Foreskin melanocyte (primary cell): ENCODE measurements at places on chromosomes 13 and 19.
A peak's percentile ranks its signal among the peaks of the same experiment; 100 is the strongest.

DNA sequence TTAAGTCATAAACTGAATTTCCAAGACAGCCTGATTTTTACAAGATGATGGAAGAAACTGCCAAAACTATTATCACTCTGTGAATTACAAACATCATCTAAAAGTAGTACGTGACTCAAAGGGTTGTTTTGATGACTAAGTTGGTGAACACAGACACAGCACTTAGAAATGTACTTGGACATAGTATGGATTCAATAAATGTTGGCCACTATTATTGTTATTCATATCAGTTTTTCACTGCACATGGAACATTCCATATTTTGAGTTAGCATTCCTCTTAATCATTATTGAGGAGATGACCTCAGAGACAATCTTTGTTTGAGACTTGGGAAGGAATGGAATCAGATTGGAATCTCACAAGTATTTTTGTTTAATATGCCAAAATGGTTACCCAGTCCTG is 172.9 kb downstream of the OXGR1 start:
- DNase-seq = no peak

DNA sequence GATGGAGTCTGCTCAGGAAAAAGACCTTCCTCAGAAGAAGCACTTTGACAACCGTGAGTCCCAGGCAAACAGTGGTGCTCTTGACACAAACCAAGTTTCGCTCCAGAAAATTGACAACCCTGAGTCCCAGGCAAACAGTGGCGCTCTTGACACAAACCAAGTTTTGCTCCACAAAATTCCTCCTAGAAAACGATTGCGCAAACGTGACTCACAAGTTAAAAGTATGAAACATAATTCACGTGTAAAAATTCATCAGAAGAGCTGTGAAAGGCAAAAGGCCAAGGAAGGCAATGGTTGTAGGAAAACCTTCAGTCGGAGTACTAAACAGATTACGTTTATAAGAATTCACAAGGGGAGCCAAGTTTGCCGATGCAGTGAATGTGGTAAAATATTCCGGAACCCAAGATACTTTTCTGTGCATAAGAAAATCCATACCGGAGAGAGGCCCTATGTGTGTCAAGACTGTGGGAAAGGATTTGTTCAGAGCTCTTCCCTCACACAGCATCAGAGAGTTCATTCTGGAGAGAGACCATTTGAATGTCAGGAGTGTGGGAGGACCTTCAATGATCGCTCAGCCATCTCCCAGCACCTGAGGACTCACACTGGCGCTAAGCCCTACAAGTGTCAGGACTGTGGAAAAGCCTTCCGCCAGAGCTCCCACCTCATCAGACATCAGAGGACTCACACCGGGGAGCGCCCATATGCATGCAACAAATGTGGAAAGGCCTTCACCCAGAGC is 16.2 kb upstream of the ZNF544 start:
- DNase-seq = no peak

- peak; percentile 26 for DNase-seq
Measured at GRCh38 chr19:29953352-29954247, 11.6 kb downstream of the URI1 start.

GRCh38 chr19:55486971-55487923 is 989 bp upstream of the SSC5D start:
- peak; percentile 85 for DNase-seq

DNA sequence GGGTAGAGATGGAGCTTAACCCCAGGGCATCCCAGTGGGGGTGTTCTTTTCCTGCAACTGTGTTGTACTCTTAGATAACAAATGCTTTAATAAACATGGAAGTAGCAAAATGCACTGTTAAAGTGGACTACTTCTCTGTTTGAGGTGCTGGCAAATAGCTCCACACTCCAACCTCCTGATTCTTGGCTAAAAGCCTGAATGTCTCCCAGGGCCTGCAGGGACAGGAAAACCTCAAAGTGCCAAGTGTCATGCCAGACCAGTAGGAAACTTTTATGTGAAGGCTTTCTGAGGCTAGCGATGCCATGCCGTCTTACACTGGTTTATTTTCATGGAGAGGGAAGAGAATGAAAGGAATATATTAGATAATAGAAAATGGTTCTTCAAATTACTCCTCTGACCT is 6.8 kb downstream of the FREM2 start:
- DNase-seq = no peak

DNA sequence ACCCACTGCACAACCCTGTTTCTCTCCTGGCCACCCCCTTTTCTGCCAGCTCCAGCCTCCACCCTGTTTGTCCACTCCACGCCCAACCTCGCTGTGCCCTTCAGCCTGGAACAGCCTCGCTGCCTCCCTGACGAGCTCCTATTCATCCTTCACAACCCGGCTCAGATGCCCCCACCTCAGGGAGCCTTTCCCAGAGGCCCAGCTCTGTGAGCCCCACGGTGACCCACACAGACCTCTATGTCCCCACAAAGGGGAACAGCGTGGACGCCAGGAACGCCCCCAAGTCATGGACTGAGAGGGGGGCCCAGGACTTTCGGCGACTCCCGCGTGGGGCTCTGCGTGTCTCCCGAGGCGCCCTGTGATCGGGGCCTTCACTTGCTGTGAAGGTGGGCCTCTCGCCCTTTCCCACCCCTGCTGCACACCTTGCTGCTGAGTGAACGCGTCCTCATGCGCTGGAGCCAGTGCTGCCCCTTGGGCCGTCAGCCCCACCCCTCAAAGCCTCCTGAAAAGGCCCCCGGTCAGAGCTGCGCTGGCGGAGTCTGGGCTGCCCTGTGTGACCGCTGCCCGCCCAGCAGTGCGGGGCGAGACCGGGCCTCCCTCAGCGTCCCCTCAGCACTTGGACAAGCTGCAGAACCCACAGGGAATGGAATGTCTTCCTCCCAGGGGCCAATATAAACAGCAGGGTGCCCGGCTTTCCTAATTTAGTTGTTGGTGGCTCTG is 40.0 kb downstream of the ADPRHL1 start:
- DNase-seq = no peak

DNA sequence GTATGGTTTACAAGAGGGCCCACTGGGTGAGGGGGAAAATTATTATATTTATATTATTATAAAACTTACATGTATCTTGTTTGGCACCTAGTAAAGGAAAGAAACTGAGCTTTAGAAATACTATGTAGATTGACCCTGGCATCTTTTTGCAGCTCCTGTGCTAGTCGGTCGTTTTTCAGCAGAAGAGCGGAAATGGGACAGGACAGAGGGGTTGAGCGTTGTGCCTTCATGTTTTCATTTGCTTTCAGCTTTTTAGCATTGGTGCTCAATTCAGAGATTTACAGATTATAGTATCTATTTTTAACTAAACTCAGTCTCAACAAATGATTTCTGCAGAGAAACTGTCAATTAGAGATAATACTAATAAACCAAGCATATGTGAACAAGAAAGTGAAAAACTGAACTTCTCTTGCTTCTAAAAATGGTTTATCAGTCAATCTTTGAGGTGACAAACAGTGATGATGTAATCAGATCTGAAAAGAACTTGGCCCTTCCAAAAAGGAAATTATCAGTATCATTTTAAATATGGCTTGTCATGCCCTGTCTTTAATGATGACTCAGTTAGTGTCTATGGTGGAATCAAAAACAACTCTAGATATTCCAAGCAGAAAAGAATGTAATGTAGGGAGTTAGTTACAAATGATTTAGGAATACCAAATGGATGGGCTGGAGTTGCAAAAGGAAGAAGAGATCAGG is 56.9 kb upstream of the KCTD4 start:
- no peak for DNase-seq

GRCh38 chr13:104737713-104738112 is 1671.5 kb upstream of the SLC10A2 start:
- DNase-seq = no peak

DNA sequence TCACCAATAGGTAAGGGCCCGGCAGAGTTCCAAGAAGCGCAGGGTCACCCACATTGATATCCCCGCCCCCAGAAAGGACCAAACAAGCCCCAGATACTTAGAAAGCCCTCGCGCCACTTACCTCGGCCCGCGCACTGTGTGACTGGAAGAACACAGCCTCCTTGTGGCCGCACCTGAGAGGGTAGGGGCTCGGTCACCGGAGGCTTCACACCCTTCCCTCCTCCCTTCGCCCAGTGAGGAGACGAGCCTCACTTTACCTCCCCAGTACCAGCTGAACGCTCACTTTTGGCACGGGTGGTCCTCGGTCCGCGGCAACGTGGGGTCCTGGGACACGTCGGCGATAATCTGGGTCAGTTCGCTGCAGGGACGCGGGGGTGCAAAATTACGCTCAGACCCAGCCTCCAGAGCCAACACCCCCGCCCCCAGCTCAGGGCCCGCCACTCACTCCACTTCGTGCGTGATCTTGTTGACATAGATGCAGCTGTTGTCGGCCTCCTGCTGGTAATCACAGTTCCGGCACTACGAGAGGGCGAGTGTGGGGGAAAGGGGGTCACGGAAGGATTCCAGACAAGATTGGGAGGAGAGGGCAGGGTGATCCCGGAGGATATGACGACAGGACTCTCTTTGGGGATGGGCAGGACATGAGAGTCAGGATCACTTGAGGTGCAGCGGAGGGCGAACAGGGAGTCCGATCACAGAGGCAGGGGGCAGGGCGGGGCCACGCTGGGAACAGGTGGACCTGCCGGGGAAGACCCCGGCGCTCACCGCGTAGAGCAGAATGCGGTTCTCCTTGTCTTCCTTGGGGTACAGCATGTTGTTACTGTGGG is 568 bp downstream of the POLR2I start:
- no peak for DNase-seq

- no peak for DNase-seq
Measured at GRCh38 chr13:23147827-23148226, 33.0 kb upstream of the SGCG start.

DNA sequence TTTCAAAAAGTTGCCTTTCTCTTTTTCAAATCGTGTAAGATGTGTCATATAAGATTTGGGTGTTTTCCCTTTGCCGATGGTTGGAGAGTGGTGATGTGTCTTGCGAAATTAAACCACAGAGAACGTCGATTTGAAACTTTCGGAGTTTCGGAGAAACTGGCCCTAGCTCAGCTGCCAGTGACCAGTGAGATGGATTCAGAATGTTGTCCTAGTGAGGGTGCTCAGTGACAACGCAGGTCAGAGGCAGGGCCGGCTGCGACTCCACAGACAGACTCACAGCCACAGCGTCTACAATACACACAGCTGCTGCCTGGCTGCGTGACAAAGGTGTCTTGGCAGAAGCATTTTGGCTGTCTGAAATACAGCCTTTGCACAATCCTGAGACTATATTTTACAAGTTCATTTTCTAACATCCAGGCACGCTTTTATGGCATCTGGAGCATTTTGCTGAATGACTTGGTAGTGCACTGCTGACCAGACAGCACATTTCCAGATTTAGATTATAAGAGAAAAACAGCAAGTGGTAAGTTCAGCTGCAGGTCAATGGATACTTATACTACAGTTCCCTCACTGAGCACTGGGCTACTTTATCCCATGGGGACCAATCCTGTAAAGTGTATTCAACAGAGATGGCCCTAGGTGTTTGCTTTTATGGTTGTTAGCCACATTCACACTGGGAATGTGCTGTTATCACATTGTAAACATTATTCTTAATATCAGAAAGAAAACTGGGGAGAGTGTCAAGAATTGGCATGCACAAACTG is 207.5 kb downstream of the KCNRG start:
- DNase-seq = no peak

- no peak for DNase-seq
Measured at GRCh38 chr13:44516771-44517170, 59.4 kb downstream of the TSC22D1 start.
